H54 (cell line): ENCODE measurements at places on chromosomes 6 and 20.

DNA sequence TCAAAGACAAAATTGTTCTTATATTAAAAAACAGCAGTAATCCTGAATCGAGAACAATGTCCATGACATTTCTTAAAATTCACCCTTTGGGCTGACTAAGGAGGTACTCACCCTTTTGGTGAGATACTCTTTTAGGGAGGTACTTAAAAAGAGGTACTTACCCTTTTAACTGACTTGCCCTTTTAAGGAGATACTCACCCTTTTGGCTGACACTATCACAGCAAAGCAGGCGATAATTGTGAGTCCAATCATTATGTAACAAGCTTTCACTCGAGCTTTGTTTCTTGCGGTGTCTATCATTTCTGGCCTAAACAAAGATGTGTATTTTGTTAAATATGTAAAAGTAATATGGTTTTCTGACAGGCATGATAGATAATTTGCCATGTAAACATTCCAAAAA, 3.7 kb downstream of the FAM162B start:
- DNase-seq = no peak

- no peak for DNase-seq
Measured at GRCh38 chr6:109429496-109429895, 10.9 kb downstream of the PPIL6 start.

DNA sequence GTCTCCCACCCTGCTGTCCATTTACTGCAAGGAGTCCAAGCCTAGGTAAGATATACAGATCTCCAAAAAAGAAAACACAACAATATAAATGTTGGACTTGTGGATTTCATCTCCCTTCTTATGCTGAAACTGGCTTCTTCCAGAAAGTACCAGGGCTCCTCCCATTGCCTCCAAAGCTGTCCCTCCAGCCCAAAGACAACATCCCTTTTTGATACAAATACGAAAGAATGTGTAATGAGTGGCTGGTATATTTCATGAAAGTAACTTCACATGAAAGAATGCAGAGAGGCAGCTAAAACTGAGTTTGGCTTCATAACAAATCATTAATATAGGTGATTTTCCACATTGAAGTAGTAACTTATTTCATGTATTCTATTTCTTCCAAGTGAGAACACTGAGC, 7.9 kb downstream of the MAFB start:
- DNase-seq = no peak

DNA sequence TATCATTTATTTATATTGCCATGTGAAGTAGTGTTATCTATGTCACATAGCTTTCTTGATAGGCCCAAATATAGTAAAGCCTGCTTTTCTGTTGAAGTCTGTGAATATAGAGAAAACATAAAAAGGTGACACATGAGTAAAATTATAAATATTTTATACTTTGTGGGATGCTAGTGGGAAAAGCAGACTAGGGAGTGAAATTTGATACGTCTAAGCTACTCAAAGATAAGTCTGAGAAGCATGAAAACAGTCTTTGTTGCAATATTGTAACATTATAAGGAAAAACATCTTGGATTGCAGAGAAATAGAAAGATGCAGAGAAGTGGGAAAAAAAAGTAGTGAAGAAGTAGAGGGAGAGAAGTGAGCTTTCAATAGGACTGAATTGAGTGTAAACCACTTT, 75.4 kb downstream of the ZNF292 start:
- DNase-seq = no peak

DNA sequence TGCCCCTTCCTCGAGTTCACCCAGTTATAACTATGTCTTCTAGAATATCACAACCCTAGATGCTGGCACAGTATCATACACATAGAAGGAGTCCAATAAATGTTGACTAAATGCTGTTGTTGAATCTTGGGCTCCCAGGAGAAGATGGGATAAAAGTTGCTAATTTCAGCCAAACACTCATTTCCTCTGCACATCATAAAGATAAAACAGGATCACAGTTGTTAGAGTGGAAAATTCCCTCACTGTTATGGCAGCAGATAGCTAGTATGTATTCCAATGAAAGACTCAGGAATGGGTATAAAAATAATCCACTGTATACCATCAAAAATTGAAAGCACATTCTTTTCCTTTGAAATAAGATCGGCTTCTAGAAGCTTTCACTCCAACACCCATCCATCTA, 294.9 kb upstream of the TSHZ2 start:
- no peak for DNase-seq

DNA sequence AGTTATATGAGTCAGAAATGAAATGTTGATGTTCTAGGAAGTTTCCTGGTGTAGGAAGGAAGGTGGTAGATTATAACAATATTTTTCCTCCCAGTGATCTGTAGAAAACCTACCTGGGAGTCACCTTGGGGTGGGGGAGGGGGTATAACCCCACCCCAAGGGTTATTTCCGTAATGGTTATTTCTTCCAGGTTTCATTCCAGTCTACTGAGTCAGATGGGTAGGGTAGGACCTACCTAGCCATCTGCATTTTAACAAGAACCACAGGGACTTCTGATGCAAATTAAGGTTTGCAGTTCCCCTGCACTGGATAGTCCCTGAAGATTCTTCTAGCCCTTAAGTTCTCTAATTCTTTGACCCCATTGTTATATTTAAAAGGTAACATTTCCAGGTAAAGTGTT, 88.9 kb downstream of the ARMC2 start:
- no peak for DNase-seq

GRCh38 chr6:164206807-164207423, 792.4 kb downstream of the QKI start:
- DNase-seq = no peak

DNA sequence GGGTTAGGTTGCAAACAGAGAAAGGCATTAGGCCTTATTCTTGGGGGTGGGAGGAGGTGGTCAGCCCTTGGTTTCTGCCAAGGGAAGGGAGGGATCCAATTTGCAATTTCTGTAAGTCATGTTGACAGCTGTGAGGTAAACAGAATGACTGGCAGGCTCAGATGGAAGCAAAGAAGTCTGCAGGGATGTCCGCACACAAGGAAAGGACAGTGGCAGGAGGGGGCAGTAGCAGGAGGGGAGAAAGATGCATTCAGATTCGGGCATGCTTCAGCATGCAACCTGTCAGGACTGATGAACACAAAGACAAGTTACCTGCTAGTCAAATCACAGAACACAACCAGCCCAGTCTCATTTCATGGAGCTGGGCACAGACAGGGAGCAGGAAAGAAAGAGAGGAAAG, 217.9 kb upstream of the FOXA2 start:
- DNase-seq = no peak

GRCh38 chr20:23305098-23305497, 45.5 kb upstream of the NXT1 start:
- no peak for DNase-seq

DNA sequence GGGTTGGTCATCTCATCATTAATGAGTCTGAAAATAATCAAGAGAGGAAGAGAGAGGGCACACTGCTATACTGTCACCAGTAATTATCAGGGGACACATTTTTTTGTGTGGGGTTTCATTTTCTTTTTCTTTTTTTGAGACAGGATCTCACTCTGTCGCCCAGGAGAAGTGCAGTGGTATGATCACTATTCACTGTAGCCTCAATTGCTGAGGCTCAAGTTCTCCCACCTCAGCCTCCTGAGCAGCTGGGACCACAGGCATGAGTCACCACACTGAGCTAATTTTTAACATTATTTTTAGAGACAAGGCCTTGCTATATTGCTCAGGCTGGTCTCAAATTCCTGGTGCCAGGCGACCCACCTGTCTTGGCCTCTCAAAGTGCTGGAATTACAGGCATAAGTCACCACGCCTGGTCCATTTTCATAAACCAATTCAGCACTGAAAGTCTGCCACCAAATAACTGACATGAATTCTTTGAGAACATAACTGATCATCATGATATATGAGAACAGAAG, 43.3 kb downstream of the EPHA7 start:
- no peak for DNase-seq

DNA sequence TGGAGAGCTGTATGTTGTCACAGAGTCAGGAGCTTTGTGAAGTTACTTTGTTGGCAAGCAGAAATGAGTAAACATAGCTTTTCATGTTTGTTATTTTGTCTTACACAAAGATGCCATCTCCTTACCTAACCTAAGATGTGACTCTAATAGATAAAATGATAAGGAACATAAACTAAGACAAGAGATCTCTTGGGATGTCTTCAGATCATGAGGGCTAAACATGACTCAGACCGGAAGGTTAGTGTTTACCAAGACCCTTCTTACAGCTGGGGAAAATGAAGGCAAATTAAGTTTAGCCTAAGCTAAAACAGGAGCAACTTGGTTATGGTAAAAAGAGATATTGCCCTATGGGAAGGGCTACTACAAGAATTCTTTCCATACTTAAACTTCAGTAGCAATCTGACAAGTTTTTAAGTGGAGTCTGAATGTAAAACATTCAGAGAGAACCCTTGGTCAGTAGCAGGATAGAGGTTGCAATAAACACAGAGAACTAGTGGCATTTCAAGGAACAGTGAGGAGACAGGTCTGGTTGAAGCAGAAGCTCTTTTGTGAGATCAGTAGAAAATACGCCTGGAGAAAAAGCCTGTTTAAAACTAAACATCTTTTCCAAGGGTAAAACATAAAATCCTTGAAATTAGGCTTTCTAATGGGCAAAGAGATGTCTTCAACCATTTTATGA, 29.9 kb downstream of the SGK1 start:
- no peak for DNase-seq

DNA sequence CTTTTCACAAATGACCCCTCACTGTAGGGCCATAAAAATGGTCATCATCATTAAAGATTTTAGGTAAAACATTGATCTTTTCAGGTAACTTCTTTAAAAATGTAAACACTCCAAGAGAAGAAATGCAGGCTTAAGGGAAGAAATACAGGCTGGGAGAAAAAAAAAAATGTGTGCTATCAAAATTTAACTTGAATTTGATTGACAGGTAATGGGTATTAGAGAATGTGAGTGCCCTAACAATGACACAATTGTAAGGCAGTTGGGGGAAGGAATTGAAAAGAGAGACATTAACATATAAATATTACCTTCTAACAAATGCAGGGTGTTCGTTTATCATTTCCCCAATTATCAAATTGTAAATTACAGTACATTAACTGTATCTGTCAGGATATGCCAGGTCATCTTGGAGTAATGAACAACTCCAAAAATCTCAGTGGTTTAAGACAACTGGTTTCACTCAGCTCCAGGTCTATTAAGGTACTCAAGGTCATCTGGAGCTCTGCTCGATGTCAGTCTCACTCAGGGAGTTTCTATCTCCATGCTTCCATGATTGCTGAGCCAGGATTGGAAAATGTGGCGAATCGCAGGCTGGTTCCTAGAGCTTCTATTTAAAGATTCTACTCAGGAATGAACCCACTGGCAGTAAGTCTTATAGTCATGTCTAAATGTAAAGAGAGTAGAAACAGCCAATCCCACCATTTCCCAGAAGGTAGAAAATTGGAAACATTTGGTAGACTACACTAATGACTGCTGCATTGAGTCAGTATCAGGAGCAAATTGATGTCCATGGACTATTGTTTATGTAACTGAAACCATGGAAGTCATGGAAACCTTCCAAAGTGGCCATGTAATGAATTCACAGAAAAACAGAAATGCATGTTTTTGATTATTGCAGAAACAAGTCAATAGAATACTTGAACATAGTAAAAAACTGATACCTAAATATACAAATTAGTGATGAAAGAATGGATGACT, 55.6 kb downstream of the FRK start:
- DNase-seq = no peak

DNA sequence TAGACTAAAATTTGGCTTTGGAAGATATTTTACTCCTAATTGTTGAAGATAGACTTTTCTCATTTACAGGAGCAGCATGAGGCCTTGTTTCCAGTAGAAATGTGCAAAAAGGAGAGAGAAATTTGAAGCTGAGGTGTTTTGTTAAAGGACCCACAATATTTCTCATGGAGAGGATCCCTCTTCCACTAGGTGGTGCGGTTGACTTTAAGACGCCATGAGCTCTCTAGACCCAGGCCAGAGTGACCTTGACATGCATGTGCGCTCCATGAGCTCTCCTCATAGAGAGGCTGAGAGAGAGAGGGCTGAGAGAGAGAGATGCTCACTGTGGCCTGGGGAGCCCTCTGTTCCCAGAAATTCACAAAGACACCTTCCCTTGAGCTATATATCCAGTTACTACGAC, 861.2 kb upstream of the EYS start:
- DNase-seq = no peak

DNA sequence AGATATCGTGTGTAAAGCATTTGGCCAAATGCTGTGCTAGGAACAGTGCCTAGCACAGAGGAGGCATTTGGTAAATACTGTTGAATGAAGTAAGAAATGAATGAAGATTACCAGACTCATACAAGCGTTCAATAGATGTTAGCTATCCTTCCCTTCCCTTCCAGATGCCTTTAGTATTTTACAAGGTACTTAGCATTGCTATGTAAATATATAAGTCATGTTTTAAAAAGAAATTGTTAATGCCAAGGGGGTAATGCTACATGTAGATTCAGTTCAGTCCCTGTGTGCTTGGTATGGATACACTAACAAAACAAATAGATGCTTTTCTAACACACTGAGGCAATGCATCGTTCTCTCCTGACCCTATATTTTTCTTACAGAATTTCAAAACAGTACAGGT, 407.2 kb downstream of the ADGRB3 start:
- no peak for DNase-seq

GRCh38 chr6:91087908-91088307, 501.0 kb upstream of the MAP3K7 start:
- DNase-seq = no peak

- DNase-seq = no peak
Measured at GRCh38 chr6:115468272-115469005, 592.3 kb downstream of the FRK start.

DNA sequence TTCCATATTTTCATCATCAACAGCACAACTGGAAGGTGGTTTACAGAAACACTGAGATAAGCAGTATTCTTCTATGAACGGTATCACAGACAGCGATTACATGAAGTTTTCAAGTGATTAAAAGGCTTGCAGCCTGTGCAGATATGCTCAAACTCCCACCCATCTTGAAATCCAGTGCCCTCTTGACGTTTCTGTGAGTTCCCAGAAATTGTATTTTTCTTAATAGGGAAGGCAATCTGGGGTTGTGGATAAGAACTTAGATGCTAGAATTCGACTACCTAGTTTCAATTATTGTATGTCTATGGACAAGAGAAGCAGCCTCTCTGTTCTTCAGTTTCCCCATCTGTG, 290.3 kb downstream of the ZNF217 start:
- no peak for DNase-seq

DNA sequence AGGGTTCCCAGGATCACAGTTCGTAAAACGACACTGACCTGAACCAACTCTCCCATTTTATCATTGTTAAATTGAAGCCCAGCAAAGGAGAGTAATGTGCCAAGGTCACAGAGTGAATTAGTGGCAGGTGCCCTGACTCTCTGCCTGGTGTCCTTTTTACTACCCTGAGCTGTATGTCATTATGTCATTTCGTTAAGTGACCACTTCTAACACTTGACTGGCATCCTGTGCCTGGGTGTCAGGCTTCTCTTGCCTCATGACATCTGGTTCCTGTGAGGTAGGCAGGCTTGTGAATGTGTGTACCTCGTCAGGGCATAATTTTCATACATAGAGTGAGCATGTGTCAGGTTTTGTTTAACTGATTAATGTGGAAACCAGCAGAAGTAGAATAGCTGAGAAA, 48.6 kb downstream of the RALY start:
- DNase-seq = no peak

GRCh38 chr6:153074761-153075160, 56.3 kb downstream of the RGS17 start:
- DNase-seq = no peak

- DNase-seq = peak; percentile 35
Measured at GRCh38 chr6:63527658-63528514, 44.4 kb upstream of the LOC128125822 start.

GRCh38 chr6:100175814-100176310, 181.8 kb upstream of the MCHR2 start:
- no peak for DNase-seq
